ENCODE measurements at places on chromosomes 1 and 21.

DNA sequence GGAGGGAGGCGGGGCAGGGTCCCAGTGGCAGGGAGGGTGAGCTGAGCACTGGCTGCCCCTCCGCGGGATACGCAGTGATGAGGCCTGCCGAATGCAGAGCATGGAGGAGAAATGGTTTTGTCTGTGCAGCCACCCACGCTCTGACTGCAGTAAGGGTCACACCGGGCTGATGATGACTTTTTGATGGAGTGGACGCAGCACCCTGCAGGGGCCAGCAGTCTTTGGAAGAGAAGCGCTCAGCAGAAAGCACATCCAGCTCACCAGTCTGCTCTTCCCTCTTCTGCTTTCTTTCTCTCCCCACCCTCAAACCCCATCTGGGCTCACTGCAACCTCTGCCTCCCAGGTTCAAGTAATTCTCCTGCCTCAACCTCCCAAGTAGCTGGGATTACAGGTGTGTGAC, 61.9 kb upstream of the ATP1A1 start:
- DNase-seq, result no peak

GRCh38 chr1:70426154-70427131, 15.4 kb downstream of the CTH start:
- no peak for DNase-seq

DNA sequence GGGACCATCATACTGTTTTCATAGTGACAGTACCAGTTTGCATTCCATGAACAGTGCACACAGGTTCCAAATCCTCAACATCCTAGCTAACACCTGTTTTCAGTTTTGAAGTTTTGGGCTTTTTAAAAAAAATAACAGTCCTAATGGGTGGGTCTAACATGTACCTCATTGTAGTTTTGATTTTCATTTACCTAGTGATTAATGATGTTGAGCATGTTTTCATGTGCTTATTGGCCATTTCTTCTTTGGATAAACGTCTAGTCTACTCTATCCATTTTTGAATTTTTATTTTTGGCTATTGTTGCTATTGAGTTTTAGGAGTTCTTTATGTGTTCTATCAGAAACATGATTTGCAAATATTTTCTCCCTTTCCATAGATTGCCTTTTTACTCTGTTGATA, 3.4 kb downstream of the GBP6 start:
- DNase-seq, result no peak

GRCh38 chr1:212959266-212960220, 9.2 kb downstream of the VASH2 start:
- no peak for DNase-seq

- no peak for DNase-seq
Observed at GRCh38 chr21:36890086-36890485, 76.4 kb downstream of the HLCS start.

- no peak for DNase-seq
Observed at GRCh38 chr1:9658199-9658598, 6.7 kb downstream of the PIK3CD start.

DNA sequence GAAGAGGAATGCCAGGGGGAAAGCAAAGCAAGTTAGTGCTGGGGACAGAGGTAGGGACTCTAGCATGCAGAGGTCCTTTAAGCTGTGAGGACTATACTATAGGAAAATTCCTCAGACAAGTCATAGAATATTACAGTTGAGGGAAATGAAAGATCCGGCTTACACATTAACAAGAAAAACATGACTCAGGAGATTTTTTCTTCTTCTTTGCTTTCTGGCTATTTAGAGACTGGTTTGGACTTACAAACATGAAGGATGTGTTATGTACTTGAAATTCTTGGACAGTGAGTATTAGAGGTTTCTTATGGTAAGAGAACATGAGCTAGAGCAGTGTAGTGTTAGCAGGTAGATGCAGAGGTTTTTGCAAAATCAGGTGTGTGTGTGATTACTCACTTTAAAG, 24.9 kb downstream of the USP25 start:
- DNase-seq, result peak; percentile 91

GRCh38 chr1:228455715-228456114, 31.5 kb upstream of the RNF187 start:
- no peak for DNase-seq

Measured in kidney glomerular epithelial cell (primary cell).